ENCODE measurements at places on chromosomes 12 and 14.

DNA sequence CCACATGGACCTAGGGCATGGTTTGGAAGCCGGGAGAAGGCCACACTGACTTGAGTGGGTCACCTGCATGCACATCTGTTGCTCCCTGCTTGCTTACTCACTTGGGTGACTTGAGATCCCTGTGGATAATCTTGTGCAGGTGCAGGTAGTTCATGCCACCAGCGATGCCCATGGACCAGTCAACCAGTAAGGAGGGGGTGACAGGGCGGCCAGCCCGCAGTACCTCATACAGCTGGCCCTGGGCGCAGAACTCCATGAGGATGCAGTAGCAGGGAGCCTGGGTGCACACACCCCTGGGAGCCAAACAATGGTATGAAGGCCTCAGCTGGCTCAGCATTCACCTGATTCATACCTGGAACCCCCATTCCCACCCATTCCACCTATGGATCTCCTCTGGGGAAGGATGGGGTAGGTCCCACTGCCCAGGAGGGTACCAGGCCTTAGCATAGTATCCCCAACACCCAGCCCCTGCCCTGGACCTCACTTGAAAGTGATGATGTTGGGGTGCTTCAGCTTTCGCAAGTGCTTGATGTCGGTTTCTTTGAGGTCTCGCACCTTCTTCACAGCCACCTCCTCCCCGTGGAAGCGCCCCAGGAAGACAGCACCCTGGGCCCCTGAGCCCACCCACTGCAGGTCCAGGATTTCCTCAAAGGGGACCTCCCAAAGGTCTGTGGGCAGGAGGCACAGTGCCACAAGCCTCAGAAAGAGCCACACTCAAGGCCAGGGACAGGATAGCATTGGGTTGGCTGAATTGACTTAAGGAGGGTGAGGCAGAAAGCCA is 13.1 kb downstream of the MAP3K12 start:
- H3K36me3 ChIP-seq: peaks cover 40% of the 10 kb centered on the region
- no peak for DNase-seq
- peaks cover 6% of the 10 kb centered on the region for H3K4me1 ChIP-seq
- no peak overlapping the region for H3K27ac ChIP-seq
- H3K4me3 ChIP-seq: no peak overlapping the region

DNA sequence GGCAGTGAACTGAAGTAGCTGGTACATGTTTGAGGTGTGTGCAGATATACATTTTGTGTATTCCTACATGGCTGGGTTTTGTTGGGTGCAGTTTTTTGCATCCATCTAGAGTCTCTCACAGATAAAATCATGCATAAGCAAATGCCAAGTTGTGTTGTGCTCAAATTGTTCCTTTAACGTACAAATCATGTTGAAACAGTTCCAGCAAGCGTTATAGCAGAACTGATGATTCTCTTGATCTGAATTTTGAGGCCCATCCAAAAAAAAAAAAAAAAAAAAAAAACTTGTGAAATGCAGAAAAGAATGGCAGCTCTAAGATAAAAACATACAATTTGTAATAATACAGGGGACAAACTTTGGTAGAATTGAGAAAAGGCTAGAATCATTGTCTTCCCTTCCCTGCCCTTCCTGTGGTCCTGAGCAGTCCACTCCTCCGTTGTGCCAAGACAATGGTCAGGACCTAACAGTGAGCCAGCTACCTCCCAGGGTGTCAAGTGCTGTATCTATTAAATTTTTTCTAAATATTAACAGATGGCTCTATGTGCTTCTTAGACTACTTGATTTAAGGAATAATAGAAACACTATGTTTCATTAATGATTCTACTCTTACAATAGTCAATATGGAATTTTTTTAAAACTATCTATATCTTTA is 122.1 kb downstream of the PLEKHA5 start:
- H3K4me1 ChIP-seq: no peaks in the 10 kb centered on the region
- no peak overlapping the region for H3K4me3 ChIP-seq
- no peaks in the 10 kb centered on the region for H3K27me3 ChIP-seq

DNA sequence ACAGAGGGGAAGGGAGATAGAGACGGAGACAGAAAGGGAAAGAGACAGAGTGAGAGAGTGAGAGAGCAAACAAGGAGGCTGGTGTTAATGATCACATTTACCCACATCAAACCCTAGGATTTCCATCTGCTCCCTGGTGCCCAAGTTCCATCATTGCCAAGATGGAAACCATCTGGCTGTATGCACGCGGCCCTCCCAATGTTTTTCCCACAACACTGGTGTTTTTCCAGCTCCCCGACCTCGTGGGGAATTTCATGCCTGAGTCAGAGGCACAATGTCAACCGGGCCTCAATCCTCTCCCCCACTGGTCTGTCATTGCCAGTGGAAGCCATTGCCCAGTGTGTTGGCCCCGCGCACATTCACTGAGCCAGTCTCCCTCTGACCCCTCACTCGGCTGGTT is 19.9 kb upstream of the BDKRB2 start:
- H3K36me3 ChIP-seq: no peaks in the 10 kb centered on the region
- H3K27me3 ChIP-seq: peaks cover 12% of the 10 kb centered on the region
- H3K4me1 ChIP-seq: no peaks in the 10 kb centered on the region
- no peak overlapping the region for H3K4me3 ChIP-seq

DNA sequence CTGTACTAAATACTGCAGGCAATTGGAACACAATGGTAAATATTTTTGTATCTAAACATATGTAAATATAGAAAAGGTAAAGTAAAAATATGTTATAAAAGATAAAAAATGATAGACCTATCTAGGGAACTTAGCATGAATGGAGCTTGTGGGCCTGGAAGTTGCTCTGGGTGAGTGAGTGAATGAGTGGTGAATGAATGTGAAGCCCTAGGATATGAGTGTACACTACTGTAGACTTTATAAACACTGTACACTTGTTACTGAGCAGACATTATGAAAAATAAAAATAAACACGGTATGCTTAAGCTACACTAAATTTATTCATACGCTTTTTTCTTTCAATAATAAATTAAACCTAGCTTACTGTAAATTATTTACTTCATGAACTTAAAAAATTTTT is 7.8 kb downstream of the FNTB start:
- H3K4me3 ChIP-seq: no peak overlapping the region
- H3K36me3 ChIP-seq: peaks cover 1% of the 10 kb centered on the region
- no peaks in the 10 kb centered on the region for H3K27me3 ChIP-seq
- H3K4me1 ChIP-seq: peaks cover 14% of the 10 kb centered on the region
- no peak for DNase-seq

DNA sequence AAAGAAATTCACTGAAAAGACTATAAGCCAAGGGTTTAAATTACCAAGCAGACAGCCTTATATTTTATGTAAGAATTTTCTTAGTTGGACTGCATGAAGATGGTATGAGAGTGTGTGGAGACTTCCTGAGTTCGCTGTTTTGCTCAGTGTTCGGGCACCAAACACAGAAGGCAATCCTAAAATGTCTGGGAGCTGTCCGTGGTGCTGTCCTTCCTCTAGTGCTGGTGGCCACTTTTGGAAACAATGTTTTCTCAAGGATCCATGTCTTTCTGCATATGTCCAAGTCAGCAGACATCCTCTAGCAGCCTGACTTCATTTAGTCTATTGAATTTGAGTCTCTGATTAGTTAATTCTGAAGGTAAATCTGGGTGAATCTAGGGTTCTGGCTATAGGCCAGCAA is 135.8 kb downstream of the SLC8A3 start:
- peaks cover 8% of the 10 kb centered on the region for H3K27me3 ChIP-seq
- H3K36me3 ChIP-seq: no peaks in the 10 kb centered on the region
- no peaks in the 10 kb centered on the region for H3K4me1 ChIP-seq
- H3K27ac ChIP-seq: no peak overlapping the region
- no peak overlapping the region for H3K4me3 ChIP-seq
- no peak for DNase-seq

GRCh38 chr12:80352474-80352873 is 91.6 kb upstream of the PTPRQ start:
- no peaks in the 10 kb centered on the region for H3K36me3 ChIP-seq
- H3K27me3 ChIP-seq: no peaks in the 10 kb centered on the region
- no peak for DNase-seq
- H3K27ac ChIP-seq: no peak overlapping the region

DNA sequence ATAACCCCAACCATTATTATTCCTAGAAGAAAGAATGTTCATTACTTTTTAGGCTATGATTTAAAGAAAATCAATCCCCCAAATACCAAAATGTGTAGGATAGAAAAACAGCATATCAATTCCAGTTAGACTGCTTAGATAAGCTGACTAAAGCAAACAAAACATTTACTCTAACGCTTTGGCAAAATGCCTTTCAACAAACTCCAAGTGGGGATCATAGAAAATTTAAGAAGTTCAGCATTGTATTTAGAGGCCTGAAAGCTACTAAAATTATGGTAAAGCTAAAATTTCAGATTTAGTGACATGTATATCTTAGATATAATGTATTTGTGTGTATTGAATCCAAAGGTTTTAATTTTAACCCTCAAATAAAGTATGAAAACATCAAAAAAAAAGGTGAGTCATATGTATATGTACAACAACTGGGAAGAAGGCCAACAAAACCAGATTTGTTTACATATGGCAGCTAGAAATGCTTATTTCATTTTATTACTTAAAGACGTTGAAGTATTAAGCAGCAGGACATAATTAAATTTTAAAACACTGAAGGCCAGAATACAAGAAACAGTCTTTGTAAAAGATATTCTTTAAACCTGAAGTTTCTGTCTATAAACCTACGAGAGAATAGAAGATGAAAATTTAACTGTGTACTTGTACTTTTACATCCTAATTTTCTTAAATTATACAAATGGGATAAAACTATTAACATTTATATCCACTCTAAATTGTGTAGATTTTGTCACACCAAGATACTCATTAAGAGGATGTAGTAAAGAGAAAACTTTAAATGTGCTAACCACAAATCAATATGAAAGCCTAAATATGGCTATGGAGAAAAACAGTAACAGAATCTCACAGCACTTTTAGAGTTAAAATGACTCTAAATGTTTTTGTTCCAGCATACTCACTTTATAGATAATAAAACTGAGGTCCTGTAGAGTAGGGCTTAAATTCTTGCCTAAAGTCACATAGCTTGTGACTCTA is 71.4 kb downstream of the SLC41A2 start:
- peaks cover under 1% of the 10 kb centered on the region for H3K27me3 ChIP-seq
- no peak overlapping the region for H3K4me3 ChIP-seq
- peaks cover 11% of the 10 kb centered on the region for H3K4me1 ChIP-seq
- H3K27ac ChIP-seq: no peak overlapping the region

DNA sequence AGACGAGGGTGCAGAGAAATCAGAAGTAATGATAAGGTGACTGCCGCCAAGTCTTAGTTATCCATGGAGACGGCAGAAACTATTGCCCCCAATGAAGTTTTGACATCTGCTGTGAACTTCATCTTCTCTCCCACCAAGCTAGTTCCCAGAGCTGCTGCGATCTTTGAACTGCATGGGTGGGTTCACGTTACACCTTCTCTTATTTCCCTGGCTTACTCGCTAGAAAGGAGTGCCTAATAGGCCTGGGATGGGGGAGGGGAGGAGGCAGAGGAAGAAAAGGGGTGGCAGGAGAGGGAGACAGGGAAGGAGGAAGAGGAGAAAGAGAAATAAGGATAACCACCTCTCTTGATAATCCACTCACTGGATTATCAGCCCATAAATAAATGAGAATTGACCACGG is 157.1 kb downstream of the NTF3 start:
- no peaks in the 10 kb centered on the region for H3K36me3 ChIP-seq
- no peak for DNase-seq
- peaks cover 7% of the 10 kb centered on the region for H3K27me3 ChIP-seq
- no peak overlapping the region for H3K4me3 ChIP-seq
- H3K27ac ChIP-seq: no peak overlapping the region
- no peaks in the 10 kb centered on the region for H3K4me1 ChIP-seq

GRCh38 chr14:34604995-34605394 is 25.0 kb downstream of the SNX6 start:
- DNase-seq: no peak
- no peaks in the 10 kb centered on the region for H3K27me3 ChIP-seq
- H3K36me3 ChIP-seq: peaks cover 70% of the 10 kb centered on the region

GRCh38 chr14:96660667-96661066 is 136.5 kb upstream of the VRK1 start:
- H3K4me1 ChIP-seq: no peaks in the 10 kb centered on the region
- H3K4me3 ChIP-seq: no peak overlapping the region
- DNase-seq: no peak
- H3K27ac ChIP-seq: no peak overlapping the region
- no peaks in the 10 kb centered on the region for H3K36me3 ChIP-seq

Data from activated B cell treated with CpG ODN at 0.5 μM for 24 hours (primary cell).